Erythroblast (primary cell): ENCODE measurements at places on chromosomes 16 and 17.

- DNase-seq, result no peak
These were observed 284.6 kb upstream of the CDH5 start for GRCh38 chr16:66081775-66082366.

DNA sequence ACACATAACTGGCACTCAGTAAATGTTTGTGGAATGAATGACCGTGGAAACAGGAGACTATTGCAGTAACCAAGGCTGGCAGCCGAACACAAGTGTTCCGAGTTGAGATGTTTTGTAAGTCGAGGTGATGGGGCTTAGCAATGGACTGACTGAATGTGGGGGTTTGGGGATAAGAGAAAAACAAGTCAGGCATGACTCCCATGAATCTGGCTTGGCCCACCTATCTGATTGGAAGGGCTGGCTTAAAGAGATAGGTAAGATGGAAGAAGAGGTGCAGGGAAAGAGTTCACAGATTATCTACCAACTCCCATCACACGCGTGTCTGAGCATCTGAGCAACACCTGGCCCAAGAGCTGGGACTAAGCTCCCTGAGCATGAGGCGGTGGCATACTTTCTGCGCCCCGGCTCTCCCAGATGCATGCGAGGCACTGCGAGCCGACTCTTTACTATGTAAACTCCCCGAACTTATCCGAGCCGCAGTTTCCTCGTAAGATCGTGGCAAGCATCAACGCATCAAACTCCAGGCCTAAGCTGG lies 539 bp downstream of the IFT20 start:
- DNase-seq, result no peak

- DNase-seq, result no peak
These were observed 10.3 kb upstream of the SRCAP start for GRCh38 chr16:30688701-30689100.

- no peak for DNase-seq
These were observed 89.0 kb upstream of the CDH5 start for GRCh38 chr16:66277311-66278070.

- no peak for DNase-seq
These were observed 14.5 kb downstream of the PSKH1 start for GRCh38 chr16:67907397-67908180.

GRCh38 chr16:75565640-75566039 lies 539 bp upstream of the GABARAPL2 start:
- no peak for DNase-seq

- no peak for DNase-seq
These were observed 378.9 kb downstream of the WWOX start for GRCh38 chr16:78478267-78478861.

DNA sequence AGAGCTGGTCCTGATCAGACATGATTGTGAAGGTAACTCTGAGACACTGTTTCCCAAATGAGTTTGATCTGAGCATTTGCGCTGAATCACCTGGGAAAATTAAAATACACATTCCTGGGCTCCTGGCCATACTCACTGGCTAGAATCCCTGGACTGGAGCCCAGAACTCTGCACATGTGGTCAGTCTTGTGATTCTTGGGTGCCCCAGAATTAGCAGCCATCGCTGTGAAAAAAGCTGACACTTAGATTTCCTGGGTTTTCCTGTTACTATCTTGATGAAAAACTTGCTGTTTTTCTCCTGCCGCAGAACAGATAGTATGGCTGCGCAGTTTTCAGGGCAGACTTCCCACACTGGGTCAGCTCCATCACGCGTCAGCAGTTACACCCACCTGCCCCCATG lies 24.6 kb downstream of the NECAB2 start:
- no peak for DNase-seq

GRCh38 chr17:81131486-81132196 lies 33.7 kb upstream of the PVALEF start:
- no peak for DNase-seq
